Common myeloid progenitor, CD34-positive (primary cell): ENCODE measurements at places on chromosomes 4 and X.

DNA sequence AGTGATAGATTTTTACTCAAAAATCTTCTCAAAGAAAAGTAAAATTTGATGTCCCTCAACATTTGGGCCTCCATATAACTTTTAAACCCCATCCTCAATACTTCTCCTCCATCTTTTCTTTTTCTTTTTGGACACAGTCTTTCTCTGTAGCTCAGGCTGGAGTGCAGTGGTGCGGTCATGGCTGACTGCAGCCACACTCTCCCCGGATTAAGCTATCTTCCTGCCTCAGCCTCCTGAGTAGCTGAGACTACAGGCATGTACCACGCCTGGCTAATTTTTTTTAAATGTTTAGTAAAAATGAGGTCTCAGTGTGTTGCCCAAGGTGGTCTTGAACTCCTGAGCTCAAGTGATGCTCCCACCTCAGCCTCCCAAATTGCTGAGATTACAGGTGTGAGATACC, 33.1 kb downstream of the KDM6A start:
- no peak for DNase-seq

GRCh38 chr4:53748328-53748772, 157.1 kb upstream of the LNX1 start:
- DNase-seq, result peak; percentile 15

GRCh38 chr4:185567381-185568376, 32.4 kb upstream of the PDLIM3 start:
- DNase-seq, result no peak

DNA sequence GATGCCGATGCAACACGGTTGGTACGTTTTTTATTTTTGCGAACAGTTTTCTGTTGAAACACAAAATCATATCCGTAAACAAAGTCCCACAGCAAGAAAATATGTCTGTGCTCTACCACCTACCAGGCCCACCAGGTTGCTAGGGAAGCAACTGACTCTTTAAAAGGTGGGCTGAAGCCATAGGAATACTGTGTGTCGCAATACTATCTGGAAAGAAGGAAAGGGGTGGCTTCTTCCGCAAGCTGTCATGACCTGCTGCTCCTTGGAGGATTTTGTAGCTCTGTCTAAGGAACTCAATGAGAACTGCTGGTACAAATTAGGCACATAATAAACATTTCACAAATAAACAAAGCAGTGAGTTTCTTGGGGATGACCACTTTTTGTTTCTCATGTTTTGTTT, 46.5 kb downstream of the BEND2 start:
- no peak for DNase-seq

- peak; percentile 59 for DNase-seq
These were observed 1.7 kb downstream of the PDGFRA start for GRCh38 chr4:54230484-54231418.

DNA sequence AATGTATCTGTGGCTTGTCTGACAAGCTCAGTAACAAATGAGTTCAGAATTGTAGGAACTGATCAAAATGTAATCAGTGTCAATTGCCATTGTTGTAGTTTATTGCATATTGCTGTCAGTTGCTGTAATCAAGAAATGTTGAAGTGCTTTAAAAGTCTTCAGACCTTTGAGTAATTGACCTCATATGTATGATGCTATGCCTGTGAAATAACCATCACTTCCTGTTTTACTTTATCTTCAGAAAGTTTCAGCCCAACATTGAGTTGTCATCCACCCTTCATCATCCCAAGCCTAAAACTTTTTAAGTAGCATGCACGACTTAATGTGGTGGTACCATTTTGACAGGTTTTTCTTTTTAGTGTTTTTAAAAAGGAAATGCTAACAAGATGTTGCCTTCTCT, 212.4 kb downstream of the ARHGAP10 start:
- DNase-seq, result peak; percentile 49

DNA sequence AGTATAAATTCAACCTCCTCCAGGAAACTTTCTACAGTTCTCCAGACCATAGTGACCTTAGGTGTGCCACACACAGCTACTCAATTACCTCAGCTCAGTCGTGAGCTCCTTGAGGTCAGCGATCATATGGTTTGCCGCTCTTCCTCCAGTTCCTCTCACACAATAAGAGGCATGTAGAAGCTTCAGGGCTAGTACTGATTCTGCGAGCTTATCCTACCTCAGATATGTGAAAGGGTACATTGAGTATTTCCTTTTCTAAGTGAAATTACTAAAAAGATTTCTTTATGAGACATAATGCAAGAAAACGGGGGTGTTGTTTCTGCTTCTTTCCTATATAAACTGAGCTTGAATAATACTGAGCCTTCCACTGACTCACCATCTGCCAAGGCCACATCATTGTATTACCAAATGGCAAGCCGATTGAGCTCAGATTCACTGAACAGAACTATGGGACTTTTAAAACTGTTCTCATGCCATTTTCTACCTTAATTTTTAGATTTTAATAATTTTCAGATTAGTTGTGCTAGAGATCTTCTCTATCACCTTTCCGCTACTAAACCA, 183.1 kb downstream of the HS6ST2 start:
- DNase-seq, result no peak
